ENCODE measurements at places on chromosomes 1 and 21.

DNA sequence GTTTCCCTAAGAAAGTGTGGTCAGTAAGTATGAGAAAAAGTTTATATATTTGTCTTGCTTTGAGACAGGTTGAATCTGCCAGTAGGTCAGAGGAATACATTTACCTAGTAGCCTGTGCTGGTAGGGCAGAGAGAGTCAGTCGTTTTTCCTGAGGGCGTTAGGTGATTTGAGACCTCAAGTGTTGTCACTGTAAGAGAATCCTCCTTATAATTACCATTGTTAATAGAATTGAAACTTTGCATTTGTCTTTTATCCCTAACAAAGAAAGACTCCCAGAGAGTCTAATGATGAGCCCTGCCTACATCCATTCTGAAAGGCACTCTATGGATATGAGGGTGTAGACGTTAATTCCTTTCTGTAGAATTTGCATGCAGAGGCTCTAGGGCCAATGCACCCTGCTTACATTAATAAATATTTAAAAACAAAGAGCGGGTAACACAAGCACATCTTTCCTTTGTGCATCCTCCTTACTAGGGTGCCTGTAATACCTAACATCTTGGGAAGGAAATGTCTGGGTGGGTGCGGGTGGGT is 16.4 kb downstream of the PBX1 start:
- no peak for DNase-seq

DNA sequence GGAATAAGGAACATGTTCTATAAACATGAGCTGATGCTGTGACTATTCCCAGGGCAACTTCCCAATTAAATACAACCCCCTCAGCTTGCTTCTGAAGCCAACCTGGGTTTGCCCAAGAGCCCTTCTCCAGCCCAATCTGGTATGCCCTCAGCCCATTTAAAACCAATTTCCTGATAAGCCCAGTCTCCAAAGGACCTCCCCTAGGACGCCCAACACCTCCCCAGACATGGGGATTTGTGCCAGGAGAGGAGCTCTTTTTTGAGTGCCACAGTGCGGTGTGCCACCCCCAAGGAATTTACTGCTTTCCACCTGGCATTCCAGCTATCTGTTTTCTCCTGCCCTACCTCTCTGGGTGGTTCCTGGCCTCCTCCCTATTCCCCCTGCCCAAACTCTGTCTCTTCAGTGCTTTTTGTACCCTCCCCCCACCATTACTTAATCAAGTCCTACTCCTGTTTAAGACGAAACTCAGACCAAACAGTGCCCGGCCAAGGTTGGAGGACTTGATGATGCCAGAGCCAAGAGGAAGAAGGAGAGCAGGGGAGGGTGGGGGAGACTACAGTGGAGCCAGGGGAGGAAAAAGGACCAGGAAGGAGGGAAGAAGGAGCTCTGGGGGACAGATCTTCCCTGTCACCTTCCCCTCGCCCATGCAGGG is 11.4 kb upstream of the EFNA1 start:
- no peak for DNase-seq

- DNase-seq, result peak; percentile 98
Measured at GRCh38 chr1:24018611-24019580, 38.8 kb upstream of the SRSF10 start.

DNA sequence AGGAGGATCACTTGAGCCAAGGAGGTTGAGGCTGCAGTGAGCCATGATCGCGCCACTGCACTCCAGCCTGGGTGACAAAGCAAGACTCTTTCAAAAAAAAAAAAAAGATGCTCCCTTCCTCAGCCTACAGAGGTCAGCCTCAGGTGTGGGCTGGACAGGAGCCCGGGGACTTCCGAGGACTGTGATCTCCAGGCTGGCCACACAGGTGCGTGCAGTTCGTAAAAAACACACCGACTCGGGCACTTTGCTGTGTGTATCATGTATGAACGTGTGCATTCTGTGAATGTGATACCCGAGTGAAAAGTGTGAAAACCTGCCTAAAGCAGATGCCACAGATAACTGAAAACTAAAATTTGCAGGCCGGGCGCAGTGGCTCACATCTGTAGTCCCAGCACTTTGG is 8.4 kb upstream of the CCDC27 start:
- no peak for DNase-seq

GRCh38 chr1:19028546-19029129 is 72.2 kb upstream of the IFFO2 start:
- no peak for DNase-seq

- DNase-seq, result no peak
Measured at GRCh38 chr1:28737307-28738132, 780 bp downstream of the YTHDF2 start.
